Ovary (tissue), 10 donors: ENCODE measurements at places on chromosomes 3 and 15. TPM values are rescaled to one million over a fixed set of nuclear protein-coding genes. Genes with fewer than 3 reads are reported as not detected.
A peak's percentile ranks its signal among the peaks of the same experiment; 100 is the strongest.

Gene UBL7
- 26.4 TPM for total RNA-seq

GRCh38 chr3:195897081-195897852 lies 11.1 kb downstream of the TNK2 start:
- peak; percentile 68 for DNase-seq
- peaks cover 14% of the 10 kb centered on the region for H3K4me1 ChIP-seq
- no peak overlapping the region for H3K4me3 ChIP-seq
- H3K27me3 ChIP-seq, result no peaks in the 10 kb centered on the region
- peak overlapping the region; percentile 90 for H3K27ac ChIP-seq

GRCh38 chr3:31438742-31439141 lies 94.0 kb upstream of the STT3B start:
- no peak overlapping the region for H3K4me3 ChIP-seq
- peaks cover 3% of the 10 kb centered on the region for H3K4me1 ChIP-seq
- H3K36me3 ChIP-seq, result no peaks in the 10 kb centered on the region
- H3K27me3 ChIP-seq, result no peaks in the 10 kb centered on the region
- DNase-seq, result no peak
- H3K27ac ChIP-seq, result no peak overlapping the region

- no peak for DNase-seq
- no peaks in the 10 kb centered on the region for H3K27me3 ChIP-seq
- H3K36me3 ChIP-seq, result no peaks in the 10 kb centered on the region
- H3K4me1 ChIP-seq, result no peaks in the 10 kb centered on the region
- no peak overlapping the region for H3K4me3 ChIP-seq
- H3K27ac ChIP-seq, result no peak overlapping the region
Observed at GRCh38 chr3:163785693-163786092, 1292.6 kb downstream of the SI start.

- no peak overlapping the region for H3K4me3 ChIP-seq
- DNase-seq, result no peak
- no peaks in the 10 kb centered on the region for H3K27me3 ChIP-seq
- no peaks in the 10 kb centered on the region for H3K4me1 ChIP-seq
- no peaks in the 10 kb centered on the region for H3K36me3 ChIP-seq
Observed at GRCh38 chr3:28228623-28229022, 12.8 kb upstream of the CMC1 start.

- no peak overlapping the region for H3K4me3 ChIP-seq
- H3K36me3 ChIP-seq, result no peaks in the 10 kb centered on the region
- H3K27ac ChIP-seq, result no peak overlapping the region
- H3K27me3 ChIP-seq, result no peaks in the 10 kb centered on the region
Observed at GRCh38 chr15:31177951-31178350, 76.4 kb upstream of the TRPM1 start.

GRCh38 chr15:33154351-33155166 lies 40.0 kb downstream of the FMN1 start:
- no peaks in the 10 kb centered on the region for H3K4me1 ChIP-seq
- no peaks in the 10 kb centered on the region for H3K27me3 ChIP-seq
- H3K27ac ChIP-seq, result no peak overlapping the region
- no peak for DNase-seq
- no peaks in the 10 kb centered on the region for H3K36me3 ChIP-seq

- no peaks in the 10 kb centered on the region for H3K36me3 ChIP-seq
- H3K4me3 ChIP-seq, result no peak overlapping the region
- H3K27me3 ChIP-seq, result no peaks in the 10 kb centered on the region
- H3K4me1 ChIP-seq, result no peaks in the 10 kb centered on the region
- H3K27ac ChIP-seq, result no peak overlapping the region
Observed at GRCh38 chr15:45948181-45948621, 313.4 kb downstream of the SQOR start.

GRCh38 chr3:17747174-17747889 lies 4.9 kb upstream of the TBC1D5 start:
- H3K36me3 ChIP-seq, result no peaks in the 10 kb centered on the region
- H3K4me3 ChIP-seq, result no peak overlapping the region
- DNase-seq, result no peak
- no peak overlapping the region for H3K27ac ChIP-seq
- H3K4me1 ChIP-seq, result peaks cover 2% of the 10 kb centered on the region

DNA sequence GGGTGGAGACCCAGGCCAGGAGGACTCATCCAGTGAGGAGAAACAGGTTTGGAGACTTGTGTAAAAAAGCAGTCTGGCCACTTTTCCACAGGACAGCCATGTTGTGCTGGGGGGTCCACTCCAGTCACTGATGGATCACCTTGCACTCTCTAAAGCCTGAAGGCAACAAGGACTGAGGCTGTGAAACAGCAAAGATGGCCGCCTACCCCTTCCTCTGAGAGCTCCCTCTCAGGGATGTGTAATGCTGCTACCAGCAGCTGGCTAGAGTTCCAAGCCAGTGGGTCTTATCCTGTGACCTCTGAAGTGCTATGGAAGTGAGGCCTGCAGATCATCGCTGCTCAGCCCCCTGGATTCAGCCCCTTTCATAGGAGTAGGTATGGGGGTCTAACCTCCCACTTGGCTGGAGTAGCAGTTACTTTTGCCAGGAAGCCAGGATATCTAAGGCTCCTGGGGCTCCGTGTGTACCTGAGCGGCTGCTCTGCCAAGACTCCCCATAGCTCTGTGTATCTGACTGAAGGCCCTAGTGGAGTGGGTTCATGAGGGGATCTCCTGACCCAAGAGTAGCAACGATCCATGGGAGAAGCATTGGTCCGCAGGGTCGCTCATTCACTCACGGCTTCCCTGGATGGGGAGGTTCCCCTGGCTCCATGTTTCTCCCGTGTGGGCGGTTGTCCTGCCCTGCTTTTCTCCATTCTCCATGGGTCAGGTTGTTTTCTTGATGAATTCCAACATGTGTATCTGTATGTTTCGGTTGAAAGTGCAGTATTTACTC lies 69.9 kb upstream of the TNFSF10 start:
- H3K4me3 ChIP-seq, result no peak overlapping the region
- H3K27me3 ChIP-seq, result no peaks in the 10 kb centered on the region
- H3K4me1 ChIP-seq, result no peaks in the 10 kb centered on the region
- H3K36me3 ChIP-seq, result no peaks in the 10 kb centered on the region
- no peak for DNase-seq
- H3K27ac ChIP-seq, result no peak overlapping the region

DNA sequence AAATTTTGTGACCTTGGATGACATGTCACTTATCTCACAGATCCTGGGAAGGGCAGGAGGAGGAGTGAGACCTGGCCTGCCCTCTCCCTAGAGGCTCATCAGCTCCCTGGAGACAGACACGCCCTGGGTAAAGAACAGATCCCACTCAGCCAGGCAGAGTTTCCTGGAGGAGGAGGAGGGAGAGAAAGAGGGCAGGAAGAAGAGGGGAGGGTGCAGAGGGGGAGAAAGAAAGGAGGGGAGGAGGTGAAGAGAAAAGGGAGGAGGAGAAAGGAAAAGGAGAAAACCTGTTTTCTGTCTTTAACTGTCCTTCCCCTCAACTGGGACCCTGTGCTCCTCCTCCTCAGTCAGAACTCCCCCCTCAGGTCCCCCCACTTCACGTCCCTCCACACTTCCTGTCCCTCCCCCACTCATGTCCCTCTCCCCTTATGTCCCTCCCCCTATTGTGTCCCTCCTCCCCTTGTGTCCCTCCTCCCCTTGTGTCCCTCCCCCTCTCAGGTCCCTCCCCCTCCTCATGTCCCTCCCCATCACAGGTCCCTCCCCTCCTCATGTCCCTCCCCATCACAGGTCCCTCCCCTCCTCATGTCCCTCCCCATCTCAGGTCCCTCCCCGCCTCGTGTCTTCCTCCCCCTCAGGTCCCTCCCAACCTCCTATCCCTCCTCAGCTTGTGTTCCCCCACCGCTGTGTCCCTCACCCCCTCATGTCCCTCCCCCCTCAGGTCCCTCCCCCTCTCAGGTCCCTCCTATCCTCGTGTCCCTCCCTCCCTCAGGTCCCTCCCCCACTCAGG lies 52.3 kb upstream of the CGNL1 start:
- H3K36me3 ChIP-seq, result no peaks in the 10 kb centered on the region
- no peak overlapping the region for H3K4me3 ChIP-seq
- no peaks in the 10 kb centered on the region for H3K27me3 ChIP-seq

GRCh38 chr3:10655105-10655504 lies 149.7 kb upstream of the ATP2B2 start:
- no peaks in the 10 kb centered on the region for H3K27me3 ChIP-seq
- H3K4me1 ChIP-seq, result no peaks in the 10 kb centered on the region
- H3K4me3 ChIP-seq, result no peak overlapping the region
- no peaks in the 10 kb centered on the region for H3K36me3 ChIP-seq

DNA sequence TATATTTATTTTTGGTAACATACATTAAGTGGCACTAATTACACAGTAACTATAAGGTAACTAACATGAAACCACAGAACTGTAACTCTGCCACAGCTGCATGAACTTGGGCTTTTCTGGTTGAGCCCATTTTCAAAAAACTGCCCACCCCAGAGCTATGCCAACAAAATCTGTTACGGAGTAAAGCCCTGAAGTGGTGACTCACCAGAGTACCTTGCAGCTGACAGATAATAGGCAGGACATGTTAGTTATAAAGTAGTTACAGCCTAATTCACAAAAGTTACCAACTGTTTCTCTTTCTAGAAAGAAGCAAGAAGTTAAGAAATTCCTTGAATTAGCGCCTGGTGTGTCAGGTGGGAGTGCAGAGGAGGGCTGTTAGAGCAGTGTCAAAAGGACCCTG lies 1.5 kb upstream of the GPX1 start:
- H3K27me3 ChIP-seq, result no peaks in the 10 kb centered on the region
- DNase-seq, result no peak
- no peak overlapping the region for H3K27ac ChIP-seq
- H3K4me3 ChIP-seq, result no peak overlapping the region
- H3K36me3 ChIP-seq, result no peaks in the 10 kb centered on the region

GRCh38 chr3:122794483-122794778 lies 438 bp upstream of the SLC49A4 start:
- H3K27me3 ChIP-seq, result no peaks in the 10 kb centered on the region
- H3K4me1 ChIP-seq, result peaks cover 4% of the 10 kb centered on the region
- H3K27ac ChIP-seq, result peak overlapping the region; percentile 95
- no peak for DNase-seq
- H3K36me3 ChIP-seq, result no peaks in the 10 kb centered on the region
- H3K4me3 ChIP-seq, result peak overlapping the region; percentile 85

- no peak overlapping the region for H3K27ac ChIP-seq
- no peaks in the 10 kb centered on the region for H3K27me3 ChIP-seq
- no peaks in the 10 kb centered on the region for H3K36me3 ChIP-seq
- H3K4me1 ChIP-seq, result peaks cover 2% of the 10 kb centered on the region
Observed at GRCh38 chr3:170367797-170368196, 10.3 kb downstream of the SKIL start.

DNA sequence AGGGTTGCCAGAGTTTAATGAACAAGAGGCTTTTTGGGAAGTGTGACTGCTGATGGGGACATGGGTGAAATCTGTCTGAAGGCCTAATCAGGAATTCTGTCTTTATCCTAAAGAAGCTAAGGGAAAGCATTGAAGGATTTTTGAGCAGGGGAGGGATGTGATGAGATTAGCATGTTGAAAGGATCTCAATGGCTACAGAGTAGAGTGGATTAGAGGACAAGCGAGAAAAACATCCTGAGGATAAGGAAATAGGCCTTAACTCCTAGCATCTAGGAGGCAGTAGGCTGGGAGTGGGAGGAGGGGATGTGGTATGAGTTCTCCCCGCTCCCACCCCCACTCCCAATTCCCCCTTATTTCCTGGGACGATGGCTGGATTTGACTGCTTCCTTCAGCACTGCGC lies 35.1 kb upstream of the SNTN start:
- no peaks in the 10 kb centered on the region for H3K27me3 ChIP-seq
- no peak for DNase-seq
- H3K36me3 ChIP-seq, result no peaks in the 10 kb centered on the region
- no peak overlapping the region for H3K27ac ChIP-seq
- no peaks in the 10 kb centered on the region for H3K4me1 ChIP-seq
